RCC 7860 (cell line): ENCODE measurements at places on chromosomes 13 and 19.

DNA sequence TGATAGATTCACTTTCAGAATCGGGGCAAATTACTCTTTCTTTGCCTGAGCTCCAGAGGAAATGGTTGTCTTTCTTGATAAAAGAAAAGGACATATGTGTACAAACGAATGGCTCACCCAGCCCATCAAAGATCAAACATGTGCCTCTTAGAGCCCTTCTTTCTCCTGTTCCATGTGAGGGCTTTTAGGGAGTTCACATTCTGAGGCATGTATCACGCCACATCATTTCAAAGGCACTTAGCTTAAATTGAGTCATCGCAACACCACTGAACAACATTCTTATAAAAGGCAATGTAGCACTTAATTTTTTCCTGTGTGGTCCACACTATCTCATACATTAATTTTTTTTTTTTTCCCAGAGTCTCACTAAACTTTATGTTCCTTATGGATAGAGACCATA lies 521.0 kb downstream of the SUCLA2 start:
- peak; percentile 46 for DNase-seq

DNA sequence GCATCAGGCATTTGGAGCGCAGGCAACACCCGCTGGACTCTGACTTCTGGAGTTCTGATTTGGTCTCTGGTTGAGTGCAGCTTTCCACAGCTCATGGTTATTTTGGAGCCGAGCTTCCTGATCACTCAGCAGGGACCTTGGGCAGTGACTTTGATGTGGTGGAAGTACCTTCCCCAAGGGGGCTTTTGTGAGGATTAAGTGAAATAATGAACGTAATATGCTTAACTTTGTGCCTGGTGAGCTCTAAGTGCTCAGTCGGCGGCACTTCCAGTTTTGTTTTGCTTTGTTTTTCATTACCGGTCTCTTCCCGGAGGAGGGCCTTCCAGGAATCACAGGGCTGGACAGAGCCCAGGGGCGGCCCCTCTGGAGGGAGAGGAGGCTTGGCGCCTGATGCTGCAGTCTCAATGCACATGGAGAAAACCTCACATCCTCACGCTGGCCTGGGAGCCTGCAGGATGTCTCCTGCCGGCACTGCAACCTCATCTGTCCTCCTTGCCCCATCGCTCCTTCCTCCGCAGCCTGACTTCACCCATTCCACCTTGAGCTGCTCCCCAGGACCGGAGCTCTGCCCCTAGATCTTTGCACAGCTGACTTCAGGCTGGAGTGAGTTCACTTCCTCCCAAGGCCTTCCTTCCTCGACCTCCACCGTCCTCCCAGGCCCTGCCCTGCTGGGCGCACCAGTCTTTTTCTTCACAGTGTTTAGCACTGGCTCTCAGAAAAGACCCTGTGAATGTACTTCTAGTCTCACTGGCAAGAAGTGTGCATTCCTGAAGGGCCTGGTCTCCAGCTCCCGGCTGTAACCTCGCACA lies 1.5 kb downstream of the PLEKHF1 start:
- no peak for DNase-seq

- no peak for DNase-seq
Measured at GRCh38 chr13:94567581-94567980, 28.4 kb downstream of the TGDS start.

- DNase-seq: no peak
Measured at GRCh38 chr19:17618936-17619335, 63.5 kb downstream of the COLGALT1 start.

DNA sequence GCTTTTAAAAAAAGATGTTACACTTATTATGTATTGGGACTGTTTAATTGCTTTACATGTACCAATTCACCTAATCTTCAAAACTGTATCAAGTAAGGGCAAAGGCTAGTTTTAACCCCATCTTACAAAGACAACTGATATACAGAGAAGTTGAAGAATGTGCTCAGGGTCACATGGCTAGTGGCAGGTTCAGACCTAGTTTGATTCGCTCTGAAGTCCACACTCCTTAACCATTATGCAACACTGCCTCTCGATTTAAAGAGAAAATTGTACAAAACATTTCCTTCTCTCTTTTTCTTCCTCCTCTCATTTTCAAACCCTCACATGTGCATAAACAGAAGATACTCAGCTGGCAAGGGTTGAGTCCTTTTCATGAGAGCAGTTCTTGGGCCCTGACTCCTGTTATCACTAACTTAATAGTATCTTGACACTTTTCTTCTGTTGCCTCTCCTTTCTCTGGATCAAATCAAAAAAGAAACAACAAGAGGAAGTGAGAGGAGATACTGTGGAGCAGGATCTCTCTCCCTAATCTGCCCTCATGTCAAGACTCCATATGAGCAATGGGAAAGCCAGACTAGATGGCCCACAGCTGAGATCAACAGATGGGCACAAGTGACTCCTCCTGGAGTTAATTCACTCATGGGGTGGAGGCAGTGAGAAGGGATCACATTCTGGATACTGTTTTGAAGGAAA lies 19.0 kb upstream of the N4BP2L1 start:
- no peak for DNase-seq

GRCh38 chr13:106568299-106569003 lies 514 bp upstream of the ARGLU1 start:
- no peak for DNase-seq

GRCh38 chr19:6020972-6021805 lies 43.2 kb upstream of the RANBP3 start:
- DNase-seq: no peak

- no peak for DNase-seq
Measured at GRCh38 chr19:50667759-50668231, 18.6 kb downstream of the C19orf81 start.

- DNase-seq: no peak
Measured at GRCh38 chr19:46626446-46626845, 1.6 kb upstream of the PTGIR start.

GRCh38 chr13:88862095-88862620 lies 1191.0 kb downstream of the SLITRK5 start:
- DNase-seq: no peak

DNA sequence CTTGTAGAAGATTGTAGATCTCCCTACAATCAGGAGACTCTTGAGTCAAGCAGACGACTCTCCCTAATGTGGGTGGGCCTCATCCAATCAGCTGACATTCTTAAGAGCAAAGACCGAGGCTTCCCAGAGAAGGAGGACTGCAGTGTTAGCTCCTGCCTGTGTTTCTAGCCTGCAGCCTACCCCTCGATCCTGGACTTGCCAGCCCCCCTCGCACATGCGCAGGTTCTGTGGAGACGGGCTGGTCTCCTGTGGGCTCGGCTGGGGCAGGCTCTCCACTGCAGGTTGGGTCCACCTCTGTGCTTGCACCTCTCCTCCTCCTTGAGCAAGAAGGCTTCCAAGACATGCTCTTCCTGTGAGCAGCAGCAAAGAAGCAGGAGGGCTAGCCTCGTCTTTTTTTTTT lies 185.2 kb upstream of the SOX1 start:
- no peak for DNase-seq

GRCh38 chr13:45142440-45143345 lies 22.4 kb downstream of the GTF2F2 start:
- DNase-seq: no peak

- no peak for DNase-seq
Measured at GRCh38 chr13:75872980-75873379, 236.8 kb downstream of the LMO7 start.

GRCh38 chr13:22903925-22904324 lies 276.9 kb upstream of the SGCG start:
- DNase-seq: no peak

DNA sequence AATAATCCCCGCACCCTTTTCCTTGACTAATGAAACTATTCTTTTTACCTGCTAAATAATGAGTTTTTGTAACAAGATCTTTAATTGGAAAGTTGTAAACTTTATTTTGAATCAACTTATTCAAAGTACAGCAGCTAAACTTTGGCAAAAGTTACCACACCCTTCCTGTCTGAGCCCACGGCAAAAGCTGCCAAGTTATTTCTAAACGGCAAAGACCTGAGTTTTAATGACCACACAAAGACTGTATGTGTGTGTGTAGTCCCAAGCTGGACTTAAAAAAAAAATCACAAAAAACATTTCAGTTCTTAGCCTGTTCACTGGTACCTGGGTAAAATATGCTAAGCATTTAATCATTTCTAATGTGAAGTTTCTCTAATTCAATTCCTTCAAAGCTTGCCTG lies 60.7 kb downstream of the ZAR1L start:
- DNase-seq: no peak

DNA sequence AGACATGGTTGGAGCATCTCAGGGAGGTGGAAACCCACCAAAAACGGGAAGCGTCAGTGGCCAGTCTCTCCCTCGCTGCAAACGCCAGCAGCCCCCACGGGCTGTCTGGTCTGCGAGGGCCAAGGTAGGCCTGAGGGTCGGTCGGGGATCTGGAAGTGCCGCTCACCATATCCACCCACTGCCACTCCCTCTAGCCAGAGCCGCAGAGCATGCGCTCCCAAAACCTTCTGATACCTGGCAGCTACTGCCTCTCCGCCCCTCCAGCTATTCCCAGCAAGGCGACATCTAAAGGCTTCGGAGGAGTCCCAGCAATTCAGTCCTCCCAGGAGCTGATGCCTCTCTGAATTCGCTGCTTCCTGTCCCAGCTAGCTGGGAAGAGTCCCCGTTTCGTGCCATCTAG lies 4.4 kb upstream of the FKRP start:
- DNase-seq: no peak

DNA sequence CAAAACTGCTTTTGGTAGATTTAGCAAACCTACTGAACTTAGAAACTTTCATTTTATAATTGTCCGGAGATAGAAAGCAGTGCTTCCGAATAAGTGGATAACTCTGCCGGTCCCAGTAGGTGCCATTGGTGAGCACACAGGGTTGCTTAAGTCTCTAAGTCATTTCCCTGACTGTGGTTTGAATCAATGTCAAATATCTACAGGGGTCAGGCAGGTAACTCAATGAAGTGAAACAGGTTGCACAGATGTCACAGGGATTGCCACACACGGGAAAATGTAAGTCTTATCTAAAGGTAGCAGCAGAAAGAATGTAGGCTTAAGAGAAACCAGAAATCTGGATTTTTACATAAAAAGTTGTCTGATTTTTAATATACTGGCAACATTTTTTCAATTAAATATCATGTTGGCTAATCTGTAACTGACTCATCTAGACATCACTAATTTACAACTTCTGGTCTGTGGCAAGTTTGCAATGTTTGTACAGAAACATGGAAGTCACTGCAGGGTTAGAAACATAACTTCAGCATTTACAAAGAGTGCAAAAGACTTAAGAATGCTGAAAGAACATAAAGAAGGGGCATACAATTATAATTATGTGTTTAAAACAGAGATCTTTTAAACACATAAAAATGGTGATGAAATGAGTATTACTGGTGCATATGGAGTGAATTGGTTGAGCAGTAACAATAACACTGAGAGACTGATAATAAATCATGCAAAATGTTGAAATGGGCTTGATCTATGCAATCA lies 14.3 kb upstream of the LRRC63 start:
- no peak for DNase-seq

DNA sequence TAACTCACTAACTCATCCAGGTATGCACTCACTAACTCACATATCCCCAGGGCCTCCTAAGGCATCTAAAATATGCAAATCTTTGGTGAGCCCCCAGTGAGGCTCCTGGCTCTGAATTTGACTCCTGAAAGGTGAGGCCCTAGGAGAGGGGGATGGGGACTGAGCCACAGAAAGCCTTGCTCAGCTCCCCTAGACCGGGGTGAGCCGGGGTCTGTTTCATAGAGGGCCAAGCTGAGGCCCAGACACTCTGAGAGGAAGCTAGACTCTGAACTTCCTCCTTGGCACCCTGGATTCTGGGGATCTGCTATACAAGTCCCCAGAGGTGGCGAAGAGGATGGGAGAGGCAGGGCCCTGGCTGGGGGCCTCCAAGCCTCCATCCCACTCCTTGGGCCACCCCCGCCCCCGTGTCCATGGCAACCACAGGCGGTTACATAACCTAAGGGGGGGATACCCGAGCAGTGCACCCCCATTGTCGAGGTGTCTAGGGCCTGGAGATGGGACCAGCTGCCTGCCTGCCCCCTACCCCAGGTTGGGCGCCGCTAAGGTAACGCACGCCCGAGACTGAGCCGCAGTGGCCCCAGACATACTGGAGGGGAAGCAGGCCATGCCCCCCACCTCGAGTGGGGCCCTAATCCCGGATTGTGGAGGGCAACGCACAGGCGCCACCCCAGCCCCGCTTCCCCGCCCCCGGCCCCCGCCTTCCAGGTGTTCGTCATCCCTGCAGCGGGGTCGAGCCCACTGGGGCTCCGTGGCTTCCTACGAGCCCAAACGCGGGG lies 646 bp downstream of the ABHD8 start:
- DNase-seq: no peak

GRCh38 chr19:13892870-13893269 lies 13.0 kb downstream of the BRME1 start:
- no peak for DNase-seq

GRCh38 chr13:75321084-75321483 lies 160.9 kb downstream of the TBC1D4 start:
- no peak for DNase-seq

DNA sequence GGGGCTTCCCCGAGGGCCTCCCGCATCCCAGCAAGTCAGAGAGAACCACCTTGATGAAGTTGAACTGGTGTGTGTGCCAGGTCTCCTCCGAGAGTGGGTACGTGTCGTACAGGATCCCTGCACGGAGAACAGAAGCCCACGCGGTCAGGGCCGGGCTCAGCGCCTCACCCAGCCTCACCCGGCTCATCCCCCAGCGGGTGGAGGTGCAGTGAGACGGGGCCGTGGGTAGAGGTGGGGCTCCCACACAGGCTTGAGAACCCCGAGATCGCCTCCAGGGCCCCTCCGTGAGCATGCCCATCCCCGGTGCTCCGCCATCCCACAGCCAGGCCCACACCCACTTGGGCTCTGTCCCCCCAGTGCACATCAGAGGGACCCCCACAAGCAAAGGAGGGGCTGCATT lies 2.3 kb downstream of the GAMT start:
- DNase-seq: no peak

DNA sequence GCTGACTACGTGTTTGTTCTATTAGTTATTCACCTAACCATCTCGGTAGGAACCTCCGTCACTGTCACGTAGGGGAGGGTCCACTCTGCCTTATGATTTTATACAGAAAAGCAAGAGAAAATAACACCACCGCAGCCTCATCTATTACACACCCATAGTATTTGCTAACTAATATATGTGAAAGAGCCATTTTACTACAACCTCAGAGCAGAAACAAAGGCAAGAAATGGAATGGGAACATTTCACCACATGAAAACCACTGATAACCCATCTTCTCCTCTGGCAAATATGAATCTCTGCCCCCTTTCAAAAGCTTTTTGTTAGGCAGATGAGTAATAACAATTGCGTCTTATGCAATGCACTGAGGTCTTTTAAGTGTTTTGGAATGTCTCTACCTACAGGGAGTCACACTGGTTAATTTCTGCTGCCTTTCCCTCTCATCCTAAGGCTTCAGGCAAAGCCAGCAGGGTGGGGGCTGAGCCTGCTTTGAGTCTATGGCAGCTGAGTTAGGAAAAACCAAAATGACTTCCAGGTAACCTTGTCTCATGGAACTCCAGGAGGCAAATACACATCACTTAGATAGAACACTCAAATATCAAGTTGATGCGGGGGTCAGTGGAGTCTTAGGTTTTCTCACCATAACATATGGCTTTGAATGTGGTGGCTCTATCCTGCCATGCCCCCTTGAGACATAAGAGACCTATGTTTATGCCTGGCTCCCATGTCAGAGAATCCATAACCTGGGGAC lies 15.0 kb downstream of the TSHZ3 start:
- DNase-seq: no peak

- DNase-seq: no peak
Measured at GRCh38 chr19:50793558-50794065, 3.4 kb downstream of the ACP4 start.
